Immature natural killer cell (primary cell): ENCODE measurements at places on chromosomes 16 and 17. TPM values are rescaled to one million over a fixed set of nuclear protein-coding genes. Genes with fewer than 3 reads are reported as not detected.

DNA sequence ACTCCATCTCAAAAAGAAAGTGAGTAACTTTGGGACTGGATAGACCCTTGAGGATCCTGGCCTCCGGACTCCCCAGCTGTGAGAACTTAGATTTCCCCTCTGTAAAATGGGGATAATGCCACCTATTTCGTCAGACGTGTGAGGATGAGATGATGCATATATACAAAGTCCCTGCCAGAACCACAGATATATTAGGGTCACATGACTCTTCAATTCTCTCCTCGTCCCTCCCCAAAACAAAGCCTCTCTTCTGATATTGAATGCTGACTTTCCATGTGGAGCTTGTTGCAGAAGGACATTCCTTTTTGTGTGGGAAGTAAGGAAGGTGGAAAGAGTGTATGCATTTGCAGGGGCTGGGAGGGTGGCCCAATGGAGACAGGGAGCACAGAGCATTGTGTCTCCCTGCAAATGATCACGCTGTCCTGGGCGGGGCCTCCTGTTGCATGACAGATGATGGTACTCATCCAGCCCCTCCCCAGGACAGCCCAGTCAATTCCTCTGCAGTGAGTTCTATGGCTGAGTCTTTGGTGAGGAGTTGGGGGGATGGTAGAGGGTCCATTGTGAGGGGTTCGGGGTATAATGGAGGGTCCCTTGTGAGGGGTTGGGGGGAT lies 35.1 kb upstream of the MGAT5B start:
- DNase-seq = no peak

GRCh38 chr16:56728027-56728426 lies 1.9 kb upstream of the NUP93 start:
- no peak for DNase-seq

The SALL1 gene
- not detected for polyA plus RNA-seq

DNA sequence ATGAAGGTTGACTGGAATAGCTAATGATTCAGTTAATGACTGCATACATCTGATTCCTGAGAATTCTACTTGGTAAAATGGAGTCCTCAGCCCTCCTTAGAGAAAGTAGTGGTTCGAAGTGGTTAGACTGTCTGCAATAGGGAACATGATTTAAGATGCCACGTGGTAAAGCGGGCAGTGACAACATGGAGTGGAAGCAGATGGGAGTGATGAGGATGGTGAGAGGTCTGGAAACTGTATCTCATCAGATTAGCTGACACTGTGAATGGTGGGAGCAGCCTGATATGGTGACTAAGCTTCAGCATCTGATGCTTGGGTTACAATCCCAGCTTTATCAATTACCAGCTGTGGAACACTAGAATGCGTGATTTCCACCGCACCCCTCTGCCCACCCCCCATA lies 8.4 kb downstream of the CDH11 start:
- DNase-seq = no peak

- no peak for DNase-seq
These were observed 1.8 kb upstream of the SLC4A1 start for GRCh38 chr17:44269535-44270240.

DNA sequence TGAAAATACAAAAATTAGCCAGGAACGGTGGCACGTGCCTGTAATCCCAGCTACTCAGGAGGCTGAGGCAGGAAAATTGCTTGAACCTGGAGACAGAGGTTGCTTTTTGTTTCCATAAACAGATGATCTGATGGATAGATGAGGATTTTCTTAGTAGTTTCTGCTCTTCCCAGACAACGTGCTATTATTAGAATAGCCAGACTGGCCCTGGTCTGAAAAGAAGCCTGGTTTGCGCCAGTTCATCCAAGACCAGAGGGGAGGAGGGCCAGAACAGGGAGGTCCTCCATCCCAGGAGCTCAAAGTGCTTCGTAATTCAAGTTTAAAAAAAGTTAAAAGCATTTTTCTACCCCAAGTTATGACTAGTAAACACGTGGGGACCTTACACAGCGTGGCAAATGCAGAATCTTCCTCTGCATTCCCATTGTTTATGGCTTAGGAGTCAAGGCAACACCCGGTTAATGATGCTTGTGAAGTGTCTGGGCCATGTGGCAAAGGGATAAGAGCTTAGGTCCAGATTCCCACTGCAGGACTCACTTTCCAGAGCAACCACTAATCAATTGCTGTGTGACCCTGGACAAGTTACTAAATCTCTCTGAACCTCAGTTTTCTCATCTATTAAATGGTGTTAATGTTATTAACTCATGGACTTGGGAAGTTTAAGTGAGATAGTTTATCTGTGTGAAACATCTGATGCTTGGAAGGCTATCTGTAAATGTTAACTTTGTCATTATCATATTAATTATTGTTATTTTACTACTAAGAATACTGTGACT lies 205.4 kb downstream of the CCDC182 start:
- DNase-seq = no peak
